Chondrocyte (in vitro differentiated cells): ENCODE measurements at places on chromosomes 11 and 22.

DNA sequence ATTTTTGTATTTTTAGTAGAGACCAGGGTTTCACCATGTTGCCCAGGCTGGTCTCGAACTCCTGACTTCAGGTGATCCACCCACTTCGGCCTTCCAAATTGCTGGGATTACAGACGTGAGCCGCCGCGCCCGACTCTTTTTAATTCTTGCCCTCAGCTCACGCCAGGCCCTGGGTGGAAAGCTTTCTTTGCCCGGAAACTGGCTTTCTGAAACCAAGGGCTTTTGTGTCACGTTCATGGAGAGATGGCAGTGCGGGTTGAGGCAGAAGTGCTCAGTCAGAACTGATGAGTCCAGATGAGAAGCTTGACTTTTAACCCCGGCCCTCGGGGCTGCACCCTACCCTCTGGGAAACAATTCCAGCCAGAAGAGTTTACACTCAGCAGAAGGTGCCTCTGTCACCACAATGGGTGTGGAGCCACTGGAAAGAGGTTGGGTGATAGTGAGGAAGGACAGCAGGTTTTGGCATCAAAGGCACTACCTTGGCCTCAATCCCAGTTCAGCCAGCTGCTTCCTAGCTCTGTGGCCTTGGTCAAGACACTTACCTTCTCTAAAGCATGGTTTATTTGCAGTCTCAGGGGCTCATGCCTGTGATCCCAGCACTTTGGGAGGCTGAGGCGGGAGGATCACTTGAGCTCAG is 890 bp upstream of the ARFGAP3 start:
- no peak for DNase-seq

GRCh38 chr11:87518266-87518665 is 480.5 kb downstream of the TMEM135 start:
- DNase-seq = no peak

- DNase-seq = no peak
Observed at GRCh38 chr22:17436382-17436980, 67.2 kb downstream of the CECR2 start.

DNA sequence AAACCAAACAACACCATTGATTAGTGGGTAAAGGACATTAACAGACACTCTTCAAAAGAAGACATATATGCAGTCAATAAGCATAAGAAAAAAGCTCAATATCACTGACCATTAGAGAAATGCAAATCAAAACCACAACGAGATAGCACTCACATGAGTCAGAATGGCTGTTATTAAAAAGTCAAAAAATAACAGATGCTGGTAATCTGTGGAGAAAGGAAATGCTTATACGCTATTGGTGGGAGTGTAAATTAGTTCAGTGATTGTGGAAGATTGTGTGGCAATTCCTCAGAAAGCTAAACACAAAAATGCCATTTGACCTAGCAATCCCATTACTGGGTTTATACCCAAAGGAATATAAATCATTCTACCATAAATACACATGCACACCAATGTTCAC is 182.6 kb downstream of the TRPC6 start:
- DNase-seq = no peak

DNA sequence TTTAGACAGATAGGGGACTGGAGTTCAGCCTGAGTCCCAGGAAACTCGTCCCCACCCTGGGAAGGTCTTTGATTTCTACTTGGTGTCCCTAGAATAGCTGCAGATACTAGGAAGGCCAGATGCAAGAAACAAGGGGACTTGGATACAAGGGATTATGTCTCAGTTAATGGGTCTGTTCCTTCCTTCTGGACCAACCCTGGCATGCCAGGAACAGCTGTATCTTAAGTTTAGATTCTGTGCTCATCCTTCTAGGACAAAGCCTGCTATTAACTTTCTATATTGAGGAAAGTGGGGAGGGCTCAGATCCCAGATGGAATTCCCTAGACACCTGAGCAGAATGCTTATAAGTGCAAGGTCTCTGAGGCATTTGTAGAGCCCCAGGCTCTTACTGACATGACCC is 3.9 kb upstream of the OR52M1 start:
- no peak for DNase-seq

- no peak for DNase-seq
Observed at GRCh38 chr22:30357236-30357570, 396 bp downstream of the CCDC157 start.

DNA sequence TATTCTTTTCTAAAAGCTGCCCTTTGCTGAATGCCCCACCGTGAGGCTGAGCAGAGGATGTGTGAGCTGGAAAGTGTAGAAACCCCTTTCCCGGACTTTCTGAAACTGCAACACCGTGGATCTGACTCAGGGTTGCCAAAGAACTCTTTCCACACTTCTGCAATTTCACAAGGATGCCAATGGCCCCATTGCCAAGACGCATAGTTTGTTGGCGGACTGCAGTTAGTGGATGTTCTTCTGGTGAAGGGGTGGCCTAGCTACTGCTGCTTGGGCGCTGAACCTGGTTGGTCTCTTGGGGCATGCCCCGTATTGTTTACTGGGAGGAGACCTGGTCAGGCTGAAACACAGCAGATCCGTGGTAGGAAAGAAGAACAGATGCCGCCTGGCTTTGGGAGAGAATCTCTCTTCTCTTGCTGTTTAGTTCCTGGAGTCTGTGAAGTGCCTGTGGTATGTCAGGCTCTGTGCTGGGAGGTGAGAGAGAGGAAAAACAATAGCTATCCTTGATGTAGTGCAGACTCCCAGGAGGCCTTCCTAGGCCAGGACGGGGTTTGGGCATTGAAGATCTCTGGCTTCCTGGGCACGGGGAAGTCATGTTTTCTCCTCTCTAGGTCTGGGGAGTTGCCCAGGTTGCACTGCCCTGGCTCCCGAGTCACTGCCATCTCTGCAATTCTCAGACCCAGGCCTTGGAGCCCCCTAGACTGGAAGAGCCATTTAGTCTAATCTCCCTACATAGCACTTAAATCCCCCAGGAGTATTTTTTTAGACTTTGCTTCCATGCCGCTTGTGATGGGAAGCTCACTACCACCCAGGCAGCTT is 26.9 kb downstream of the CD82 start:
- DNase-seq = no peak

- no peak for DNase-seq
Observed at GRCh38 chr11:8587915-8588314, 6.1 kb downstream of the STK33 start.

- DNase-seq = no peak
Observed at GRCh38 chr11:100004541-100004940, 682.5 kb upstream of the ARHGAP42 start.

DNA sequence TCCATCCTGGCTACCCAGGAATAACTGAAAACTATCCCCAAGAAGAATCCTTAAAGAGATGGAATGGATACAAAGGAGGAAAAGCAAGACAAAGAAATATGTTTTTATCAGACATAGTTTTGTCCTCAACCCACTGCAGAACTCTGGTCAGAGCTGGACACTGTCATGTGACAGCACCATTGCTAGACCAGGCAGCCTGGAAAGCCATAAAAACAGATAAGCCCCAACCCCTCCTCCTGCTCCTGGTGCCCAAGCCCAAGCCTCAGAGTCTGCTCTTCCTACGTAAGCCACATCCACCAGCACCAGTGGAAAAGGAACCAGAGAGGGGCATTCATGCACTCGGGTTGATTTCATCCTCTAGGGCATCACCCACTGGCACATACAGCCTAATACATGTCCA is 116.9 kb downstream of the TRIM29 start:
- DNase-seq = no peak

DNA sequence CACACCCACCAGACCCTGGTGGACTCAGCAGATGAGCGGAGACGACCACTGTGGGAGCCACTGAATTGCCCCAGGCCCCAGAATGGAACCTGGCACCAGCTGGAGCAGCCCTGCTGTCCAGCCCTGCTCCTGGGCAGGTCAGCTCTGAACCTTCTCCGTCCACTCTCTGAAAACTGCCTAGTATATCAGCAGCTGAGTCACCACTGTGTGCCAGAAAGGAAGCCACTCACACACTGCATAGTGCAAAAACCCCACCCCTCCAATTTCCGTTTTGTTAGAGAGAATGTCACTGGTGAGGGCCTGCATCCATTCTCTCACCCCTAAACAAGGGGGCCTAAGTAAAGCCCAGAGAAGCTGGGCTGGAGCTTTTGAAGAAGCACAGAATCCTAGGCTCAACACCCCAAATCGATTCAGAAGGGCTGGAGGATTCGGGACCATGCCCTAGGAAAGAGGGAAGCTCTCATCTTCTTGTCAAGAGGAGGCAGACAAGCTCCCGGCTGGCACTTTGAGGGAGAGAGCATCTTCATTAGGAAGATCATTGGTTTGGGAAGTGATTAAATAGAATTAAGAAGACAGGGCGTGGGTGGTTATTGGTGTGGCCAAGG is 44.5 kb downstream of the GALNT18 start:
- DNase-seq = no peak

DNA sequence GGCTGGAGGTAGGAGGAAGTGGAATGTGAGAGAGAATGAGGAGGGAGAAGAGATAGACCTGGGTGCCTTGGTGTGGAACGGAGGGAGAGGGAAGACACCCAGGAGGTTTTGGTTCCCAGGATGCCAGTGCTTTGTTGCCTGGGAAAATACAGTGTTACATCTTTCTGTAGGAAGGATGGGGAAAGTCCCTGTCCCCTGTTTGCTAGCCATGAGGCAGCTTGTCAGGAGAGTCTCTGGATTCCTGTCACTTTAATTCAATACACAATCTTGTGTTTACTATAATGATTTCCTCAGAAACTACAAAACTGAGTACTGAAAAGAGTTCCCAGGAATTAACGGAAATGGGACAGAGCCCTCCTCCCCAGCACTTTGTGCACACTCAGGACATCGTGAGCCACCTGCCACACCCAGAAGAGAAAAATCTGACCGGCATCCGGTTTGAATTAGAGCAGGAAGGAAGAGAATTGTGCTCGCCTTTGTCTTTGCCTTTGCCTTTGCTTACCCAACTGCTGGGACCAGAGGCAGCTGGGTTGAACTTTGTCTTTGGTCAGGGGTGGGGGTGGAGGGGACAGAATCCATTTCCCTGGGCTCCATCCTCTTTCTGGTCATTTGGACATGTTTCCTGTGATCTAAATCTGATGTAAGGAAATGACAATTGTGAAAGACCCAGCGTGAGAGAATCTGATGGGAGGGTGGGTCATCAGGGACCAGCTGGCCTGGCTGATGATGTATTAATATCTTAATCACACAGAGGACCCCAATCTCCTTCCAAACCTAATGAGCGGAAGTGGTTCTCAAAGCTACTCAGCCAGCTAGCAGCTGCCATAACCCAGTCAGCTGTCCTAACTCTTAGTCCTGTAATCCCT is 1.3 kb upstream of the LIMK2 start:
- no peak for DNase-seq

- DNase-seq = no peak
Observed at GRCh38 chr11:130451231-130452019, 3.0 kb downstream of the ADAMTS15 start.

DNA sequence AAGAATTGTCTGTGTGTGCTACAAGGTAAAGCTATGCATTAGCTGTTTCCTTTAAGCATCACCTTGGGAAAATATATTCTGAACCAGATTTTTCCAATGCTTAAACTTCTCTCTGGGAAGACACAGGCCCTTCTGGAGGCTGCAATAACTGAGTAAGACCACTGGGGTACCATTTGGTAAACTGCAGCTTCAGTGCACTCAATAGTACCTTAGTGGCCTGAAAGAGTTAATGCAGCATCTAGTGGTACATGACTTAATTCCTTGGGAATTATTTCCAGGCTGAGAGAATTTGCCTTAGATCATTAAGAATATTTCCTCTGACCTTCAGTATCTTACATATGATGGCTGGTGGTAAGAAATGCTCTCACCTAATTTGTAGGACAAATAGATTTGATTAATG is 727.4 kb downstream of the DLG2 start:
- DNase-seq = no peak

- no peak for DNase-seq
Observed at GRCh38 chr11:120917559-120918239, 106.2 kb upstream of the TBCEL start.

- no peak for DNase-seq
Observed at GRCh38 chr11:6601041-6601461, 2.4 kb downstream of the RRP8 start.

DNA sequence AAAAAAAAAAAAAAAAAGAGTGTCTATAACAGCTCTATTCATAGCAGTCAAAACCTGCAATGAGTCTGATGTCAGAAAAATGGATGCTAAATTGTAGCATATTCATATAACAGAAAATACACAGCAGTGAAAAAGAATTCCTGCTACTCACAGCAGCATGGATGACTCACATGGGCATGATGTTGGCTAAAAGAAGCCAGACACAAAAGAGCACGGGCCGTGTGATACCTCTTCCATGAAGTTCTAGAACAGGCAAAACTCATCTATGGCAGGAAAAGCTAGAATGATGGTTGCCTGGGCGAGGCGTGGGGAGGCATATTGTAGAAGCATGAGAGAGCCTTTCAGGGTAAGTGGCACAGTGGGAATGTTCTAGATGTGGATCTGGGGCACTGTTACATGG is 18.9 kb downstream of the PLAAT3 start:
- DNase-seq = no peak

DNA sequence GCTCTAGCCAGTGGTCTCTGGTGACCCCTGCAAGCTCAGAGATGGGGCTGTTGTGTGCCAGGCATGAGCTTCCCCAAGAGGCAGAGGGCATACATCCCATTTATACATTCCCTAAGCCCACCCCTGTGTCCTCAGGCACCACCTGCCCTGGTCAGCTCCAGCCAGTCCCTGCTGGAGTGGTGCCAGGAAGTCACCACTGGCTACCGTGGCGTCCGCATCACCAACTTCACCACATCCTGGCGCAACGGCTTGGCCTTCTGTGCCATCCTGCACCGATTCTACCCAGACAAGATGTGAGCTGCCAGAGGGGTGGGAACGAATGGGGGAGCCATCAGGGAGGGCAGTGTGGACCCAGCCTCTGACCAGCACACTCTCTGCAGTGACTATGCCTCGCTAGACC is 8.3 kb downstream of the EHBP1L1 start:
- no peak for DNase-seq

GRCh38 chr11:28878025-28878424 is 769.8 kb downstream of the METTL15 start:
- DNase-seq = no peak

DNA sequence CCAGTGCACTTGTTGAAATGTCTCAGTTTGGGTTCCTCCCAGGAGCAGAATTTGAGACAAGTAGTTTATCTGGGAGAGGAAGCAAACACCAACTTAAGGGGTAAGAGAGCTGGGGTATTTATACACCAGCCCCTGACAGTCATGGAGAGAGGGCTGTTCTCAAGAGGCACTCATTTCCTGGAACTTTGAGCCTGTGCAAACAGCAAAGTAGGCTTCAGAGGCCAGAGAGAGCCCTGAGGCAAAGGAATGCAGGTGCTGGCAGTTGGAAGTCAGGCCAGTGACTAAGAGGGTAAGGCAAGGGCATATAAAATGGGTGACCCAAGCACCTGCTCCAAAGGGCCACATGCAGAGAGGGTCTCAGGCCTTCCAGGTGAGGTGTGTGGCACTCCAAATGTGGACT is 16.1 kb downstream of the MS4A18 start:
- DNase-seq = no peak

DNA sequence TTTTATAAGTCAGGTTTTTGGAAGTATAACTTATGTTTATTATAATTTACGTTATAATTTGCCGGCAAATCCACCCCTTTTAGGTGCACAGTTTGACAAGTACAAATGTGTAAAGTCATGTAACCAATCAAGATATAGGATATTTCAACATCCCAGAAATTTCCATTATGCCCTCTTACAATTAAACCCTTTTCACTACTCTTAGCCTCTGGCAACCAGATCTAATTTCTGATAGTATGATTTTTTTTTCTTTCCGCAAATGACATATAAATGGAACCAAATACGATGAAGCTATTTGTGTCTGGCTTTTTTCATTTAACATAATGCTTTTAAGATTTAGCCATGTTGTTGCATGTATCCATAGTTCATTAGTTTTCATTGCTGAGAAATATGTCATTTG is 69.5 kb upstream of the HTATIP2 start:
- DNase-seq = no peak
